ENCODE measurements at places on chromosomes 11 and 22.

GRCh38 chr11:95371153-95371552 is 140.2 kb upstream of the SESN3 start:
- DNase-seq, result no peak

GRCh38 chr22:39475902-39476301 is 19.1 kb downstream of the MGAT3 start:
- DNase-seq, result no peak

- DNase-seq, result no peak
Observed at GRCh38 chr22:38109371-38110001, 998 bp downstream of the BAIAP2L2 start.

GRCh38 chr11:116452461-116452860 is 320.3 kb downstream of the BUD13 start:
- DNase-seq, result no peak

DNA sequence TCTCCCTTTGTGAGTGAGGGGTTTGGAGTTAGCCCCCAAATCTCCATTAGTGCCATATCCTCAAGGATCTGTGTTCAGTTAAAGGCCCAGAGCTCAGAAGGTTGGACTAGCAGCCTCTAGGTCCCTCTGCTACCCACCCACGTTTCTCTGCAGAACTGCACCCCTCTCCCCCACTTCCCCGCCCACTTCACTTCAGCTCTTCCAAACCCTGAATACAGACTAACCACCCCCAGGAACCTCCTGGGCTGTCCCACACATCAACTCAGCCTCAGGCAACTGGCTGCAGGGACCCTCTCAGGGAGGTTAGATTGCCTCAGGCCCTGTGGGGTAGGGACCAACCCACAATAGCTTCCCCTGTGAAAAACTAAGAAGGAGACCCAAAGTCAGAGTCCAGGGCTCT is 840 bp downstream of the VPREB3 start:
- DNase-seq, result no peak

All from NCI-H2081 (cell line).